T-helper 9 cell (primary cell): ENCODE measurements at places on chromosomes 1 and 21.

DNA sequence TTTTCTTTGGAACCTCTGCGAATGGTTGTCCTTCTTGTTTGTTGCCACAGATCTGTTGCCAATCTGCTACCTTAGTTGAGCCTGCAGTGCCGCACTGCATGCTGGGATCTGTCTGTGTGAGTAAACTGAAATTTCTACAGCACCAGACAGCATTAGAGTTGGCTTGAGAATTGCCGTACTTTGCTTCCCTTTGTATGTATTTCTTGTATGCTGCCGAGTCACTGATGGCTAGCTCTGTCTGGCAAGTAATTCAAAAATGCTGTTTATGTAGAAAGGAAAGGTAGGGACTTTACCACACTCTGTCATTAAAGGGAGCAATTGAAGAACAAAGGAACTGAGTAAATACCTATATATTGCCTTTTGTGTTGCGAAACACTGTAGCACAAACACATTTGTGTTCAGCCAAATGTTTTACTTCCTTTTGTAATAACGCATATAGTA is 857.4 kb downstream of the USP25 start:
- no peak for DNase-seq

- no peak for DNase-seq
Measured at GRCh38 chr1:107949467-107950253, 15.3 kb downstream of the VAV3 start.

- no peak for DNase-seq
Measured at GRCh38 chr21:37658817-37659458, 257.3 kb downstream of the KCNJ6 start.

- DNase-seq = no peak
Measured at GRCh38 chr1:22184892-22185612, 42.2 kb upstream of the WNT4 start.

DNA sequence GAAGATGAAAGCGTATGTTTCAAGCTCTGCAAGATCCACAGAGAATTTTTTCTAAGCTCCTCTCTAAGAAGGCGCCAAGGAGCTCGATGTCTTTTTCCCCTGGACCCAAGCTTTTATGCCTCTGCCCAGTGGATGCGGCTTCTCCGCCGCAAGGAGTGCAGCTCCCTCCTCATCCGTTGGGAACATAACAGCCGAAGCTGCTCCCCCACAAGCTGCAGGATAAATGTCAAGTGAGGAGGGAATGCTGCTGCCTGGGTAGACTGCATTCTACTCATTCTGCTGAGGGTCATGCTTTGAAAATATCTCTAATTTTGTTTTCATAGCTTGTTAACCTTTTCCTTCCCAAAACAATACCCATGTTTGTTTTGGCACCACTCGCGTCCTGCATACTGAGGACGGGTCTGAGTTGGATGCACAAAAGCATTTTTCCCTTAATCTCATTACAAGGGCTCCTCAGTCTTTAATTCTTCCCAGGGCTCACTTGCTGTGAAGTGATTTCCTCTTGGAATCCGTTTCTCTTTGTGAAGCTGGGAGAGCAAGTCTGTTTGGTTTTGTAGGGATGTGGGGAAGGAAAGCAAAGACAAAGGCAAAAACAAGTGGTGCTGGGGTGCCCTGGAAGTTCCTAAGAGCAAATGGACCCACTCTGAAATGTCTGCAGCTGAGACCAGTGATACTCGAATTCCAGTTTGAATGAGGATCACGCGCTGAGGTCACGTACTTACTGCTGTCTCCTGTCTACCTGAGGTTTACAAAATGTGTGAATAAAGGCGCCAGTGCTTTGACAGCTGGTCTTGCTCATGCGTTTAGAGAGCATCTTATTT is 134.0 kb upstream of the IRF2BP2 start:
- DNase-seq = no peak

DNA sequence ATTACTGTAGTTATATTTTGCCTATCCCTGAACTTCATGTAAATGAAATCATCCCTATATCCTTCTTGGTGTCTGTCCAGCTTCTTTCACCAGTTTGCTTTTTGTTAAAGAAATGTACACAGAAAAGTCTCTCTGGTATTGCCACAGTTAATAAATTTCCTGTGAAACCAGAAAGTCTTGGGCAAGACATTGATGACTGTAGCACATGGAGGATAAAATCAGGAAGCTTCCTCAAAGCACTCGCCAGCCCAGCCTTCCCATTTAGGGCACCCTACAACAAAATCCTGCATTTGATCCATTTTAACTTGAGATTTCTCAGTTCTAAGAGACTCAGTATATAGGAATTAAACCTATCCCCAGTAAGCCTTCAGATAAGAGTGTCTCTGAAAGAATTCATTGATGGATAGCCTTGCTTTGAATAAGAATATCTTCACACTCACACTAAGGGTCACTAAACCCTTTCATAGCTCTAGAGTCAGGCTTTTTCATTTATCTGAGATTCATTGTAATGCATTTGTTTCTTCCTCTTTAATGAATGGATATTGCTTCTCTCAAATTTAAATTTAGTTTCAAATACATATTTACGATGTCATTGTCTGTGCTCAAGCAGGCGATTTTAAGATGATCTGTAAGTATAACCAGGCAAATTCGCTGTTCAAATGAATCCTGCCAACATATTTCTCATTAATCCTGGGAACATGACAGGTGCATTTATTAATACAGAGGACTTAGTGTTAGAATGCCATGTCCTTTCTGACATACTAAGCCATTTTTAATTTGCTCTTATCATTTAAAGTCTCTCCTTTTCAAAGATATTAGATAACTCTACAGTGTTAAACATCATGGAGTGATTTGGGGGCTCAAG is 153.1 kb downstream of the GRIK1 start:
- no peak for DNase-seq

- no peak for DNase-seq
Measured at GRCh38 chr1:84271441-84272151, 29.9 kb upstream of the SAMD13 start.

DNA sequence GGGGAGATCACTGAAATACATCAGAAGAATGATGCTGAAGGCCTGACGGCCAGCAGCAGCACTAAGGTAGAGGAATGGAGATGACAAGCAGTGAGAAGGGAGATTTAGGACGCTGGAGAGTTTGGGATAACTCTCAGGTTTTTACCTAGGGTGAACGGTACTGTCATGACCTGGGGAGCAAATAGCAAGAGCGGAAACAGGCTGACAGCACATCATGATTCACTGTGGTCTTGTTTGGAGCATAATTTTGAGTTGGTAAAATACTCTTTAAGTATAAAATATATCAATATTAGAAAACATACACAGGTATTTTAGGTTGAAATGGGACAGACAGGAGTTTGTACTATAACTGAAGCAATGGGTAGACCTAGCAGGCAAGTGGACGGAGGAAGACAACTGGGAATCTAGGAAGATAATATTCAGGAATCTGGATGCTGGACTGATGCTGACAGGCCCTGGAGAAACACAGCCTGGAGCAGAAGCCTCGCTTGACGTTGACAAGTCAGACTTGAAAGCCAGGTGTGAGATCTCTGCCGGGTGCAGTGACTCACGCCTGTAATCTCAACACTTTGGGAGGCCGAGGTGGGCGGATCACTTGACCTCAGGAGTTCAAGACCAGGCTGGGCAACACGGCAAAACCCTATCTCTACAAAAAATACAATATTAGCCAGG is 33.3 kb downstream of the ALG14 start:
- DNase-seq = no peak

DNA sequence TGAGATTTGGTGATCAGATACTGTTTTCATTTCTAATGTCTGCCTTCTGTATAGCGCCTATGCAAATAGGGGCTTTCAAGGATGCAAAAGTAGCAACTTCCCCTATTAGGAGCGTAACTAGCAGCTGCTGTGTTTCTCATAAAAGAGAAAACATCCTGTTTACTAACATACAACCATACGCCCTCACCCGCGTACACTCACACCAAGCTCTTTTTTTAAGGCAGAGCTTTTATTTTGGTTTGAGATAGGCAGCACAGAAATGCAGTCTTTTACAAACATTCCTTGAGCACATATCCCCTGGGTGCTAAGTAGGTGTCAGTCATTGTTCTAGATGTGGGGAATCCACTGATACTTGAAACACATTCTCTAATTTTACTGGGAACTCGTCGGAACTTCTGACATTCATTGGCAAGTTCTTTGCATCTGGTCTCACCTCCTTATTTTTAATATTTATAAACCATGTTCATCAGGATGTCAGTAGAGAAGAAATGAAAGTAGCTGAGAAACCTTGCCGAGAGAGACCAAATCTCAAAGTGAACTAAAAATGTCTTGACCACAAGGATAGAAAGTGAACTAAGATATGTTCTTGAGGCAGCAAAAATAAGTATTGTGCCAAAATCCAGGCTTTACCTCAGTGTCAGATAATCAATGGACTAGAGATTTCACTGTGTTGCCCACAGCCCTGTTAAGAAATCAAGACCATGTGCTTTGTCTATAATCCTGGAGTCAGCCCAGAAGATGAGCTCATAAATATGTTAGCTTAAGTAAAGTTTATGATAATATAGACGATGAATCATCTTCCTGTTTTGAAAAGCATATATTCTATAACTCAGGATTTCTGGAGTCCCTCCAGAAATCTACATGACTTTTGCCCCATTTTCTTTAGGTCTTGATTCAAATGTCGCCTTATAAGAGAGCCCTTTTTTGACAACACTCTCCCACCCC is 350.9 kb downstream of the ST6GALNAC3 start:
- no peak for DNase-seq

- no peak for DNase-seq
Measured at GRCh38 chr21:15293240-15293639, 228.4 kb upstream of the NRIP1 start.

DNA sequence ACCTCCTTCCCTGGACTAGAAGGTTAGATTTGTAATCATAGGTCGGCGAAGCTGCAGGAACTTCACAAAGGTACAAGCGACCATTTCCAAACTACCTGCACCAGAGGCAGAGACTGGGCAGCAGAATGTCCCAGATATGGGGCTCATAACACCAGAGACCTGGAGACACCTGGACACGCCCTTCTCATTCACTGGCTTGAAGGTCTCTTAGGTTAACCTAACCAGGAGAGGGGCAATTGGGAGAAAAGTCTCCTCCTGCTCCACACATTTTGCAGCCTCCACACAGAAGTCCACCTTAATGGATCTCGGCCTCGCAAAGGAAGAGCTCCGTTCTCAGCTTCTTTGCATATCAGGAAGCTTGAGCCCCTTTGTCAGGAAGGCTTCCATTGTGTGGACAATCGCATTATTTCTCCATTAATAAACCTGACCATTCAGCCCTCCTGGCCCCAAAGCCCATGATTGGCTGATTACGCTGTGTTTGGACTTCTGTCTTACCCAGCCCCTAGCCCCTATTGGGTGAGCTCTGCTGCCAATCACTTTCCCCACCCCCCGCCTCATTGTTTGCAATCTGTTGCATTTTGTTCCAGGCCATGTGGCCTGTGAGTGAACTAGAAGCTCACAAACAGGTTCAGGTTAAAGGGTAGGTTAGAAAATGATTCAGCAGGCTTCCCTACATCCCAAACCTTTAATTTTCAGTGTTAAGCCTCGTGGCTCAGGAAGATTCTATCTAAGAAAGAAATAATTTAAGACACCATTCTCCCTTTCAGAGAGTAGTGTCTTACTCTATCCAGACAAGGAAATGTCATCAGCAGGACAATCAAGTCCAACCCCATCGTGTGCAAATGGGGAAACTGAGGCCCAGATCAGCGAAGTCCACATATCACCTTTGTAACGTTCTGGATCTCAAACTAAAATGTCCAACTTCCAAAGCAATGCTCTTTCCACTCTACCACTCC is 2.8 kb downstream of the MYCL start:
- DNase-seq = no peak

- DNase-seq = no peak
Measured at GRCh38 chr1:7657287-7658016, 113.6 kb upstream of the VAMP3 start.

DNA sequence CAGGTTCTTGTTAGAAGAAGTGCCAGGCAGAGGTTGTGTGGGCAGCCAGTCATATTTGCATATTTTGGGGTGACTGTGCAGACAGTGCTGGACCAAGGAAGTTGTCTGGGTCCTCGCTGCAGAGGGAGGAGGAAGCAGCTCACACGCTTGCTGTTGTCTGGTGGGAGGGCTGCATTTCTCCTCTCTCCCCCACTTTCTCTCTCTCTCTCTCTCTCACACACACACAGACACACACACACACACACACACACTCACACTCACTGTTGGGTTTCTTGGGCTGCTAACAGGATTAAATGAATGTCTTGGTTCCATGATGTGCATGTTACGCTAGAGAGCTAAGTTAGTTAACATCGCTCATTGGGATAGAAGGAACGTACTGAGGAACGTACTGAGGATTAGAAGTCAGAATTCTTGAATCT is 72.9 kb downstream of the AGPAT3 start:
- DNase-seq = no peak

- no peak for DNase-seq
Measured at GRCh38 chr1:201606096-201606495, 67.2 kb downstream of the NAV1 start.

GRCh38 chr1:25197235-25197975 is 34.9 kb downstream of the SYF2 start:
- DNase-seq = no peak

- DNase-seq = no peak
Measured at GRCh38 chr21:41768437-41769042, 1.7 kb upstream of the RIPK4 start.

DNA sequence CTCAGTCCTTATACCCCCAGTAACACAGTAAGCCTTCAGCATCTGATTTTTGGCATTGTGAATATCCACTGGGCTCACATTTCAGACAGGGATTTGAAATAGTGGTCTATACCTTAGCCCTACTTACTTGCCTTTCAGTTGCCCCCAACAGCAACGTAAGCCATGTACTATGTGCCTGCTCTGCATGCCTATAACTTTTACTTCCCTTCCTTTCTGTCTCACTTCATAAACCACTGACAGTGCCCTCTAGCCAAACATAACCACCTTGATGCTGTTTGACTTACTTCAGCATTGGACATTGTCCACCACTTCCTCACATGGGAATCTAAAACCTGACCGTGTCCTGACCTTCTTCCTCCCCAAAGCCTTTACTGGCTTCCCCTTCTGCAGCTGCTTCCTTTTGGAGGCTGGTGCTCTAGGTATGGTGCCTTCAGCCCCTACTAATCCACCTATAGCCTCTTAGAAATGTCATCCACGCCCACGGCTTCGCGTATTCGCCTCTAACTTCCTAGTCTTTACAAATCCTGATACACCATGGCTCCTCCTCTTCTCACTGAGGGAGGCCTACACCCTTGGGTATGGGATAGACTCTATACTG is 3.6 kb upstream of the ZNF672 start:
- DNase-seq = no peak

GRCh38 chr21:44874497-44875315 is 1.2 kb upstream of the PTTG1IP start:
- DNase-seq = no peak

DNA sequence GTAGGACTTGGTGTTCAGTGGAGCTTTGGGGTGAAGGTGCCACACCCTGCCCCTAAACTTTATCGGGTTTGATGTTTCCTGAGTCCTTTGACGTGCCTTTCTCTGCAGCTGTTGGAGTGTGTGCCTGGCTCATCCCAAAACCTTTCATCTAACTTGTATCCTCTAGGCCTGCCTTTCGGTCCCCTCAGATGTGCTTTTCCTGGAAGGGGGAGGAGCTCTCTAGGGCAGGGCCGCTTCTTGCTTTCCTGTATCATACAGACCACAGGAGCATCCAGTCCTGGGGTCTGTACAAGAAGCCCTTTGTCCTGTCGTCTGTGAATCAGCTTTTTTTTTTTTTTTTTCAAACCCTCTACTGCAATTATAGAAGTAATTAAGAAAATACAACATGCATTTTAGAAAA is 35.7 kb downstream of the PTGFRN start:
- no peak for DNase-seq
